ENCODE measurements at places on chromosomes 7 and 10.

DNA sequence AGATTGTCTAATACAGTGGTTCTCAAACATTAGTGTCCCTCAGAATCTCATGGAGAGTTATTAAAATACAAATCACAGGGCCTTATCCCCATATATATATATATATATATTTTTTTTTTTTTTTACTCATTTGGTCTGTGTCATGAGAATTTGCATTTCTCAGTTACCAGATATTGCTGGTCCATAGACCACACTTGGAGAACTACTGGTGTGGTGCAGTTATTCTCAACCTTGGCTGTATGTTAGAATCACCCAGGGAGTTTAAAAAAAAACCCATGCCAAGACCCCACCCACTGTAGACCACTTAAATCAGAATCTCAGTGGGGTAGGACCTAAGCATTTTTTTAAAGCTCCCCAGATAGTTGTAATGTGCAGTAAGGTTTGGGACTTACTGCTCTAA is 179.9 kb downstream of the AUTS2 start:
- DNase-seq, result no peak

DNA sequence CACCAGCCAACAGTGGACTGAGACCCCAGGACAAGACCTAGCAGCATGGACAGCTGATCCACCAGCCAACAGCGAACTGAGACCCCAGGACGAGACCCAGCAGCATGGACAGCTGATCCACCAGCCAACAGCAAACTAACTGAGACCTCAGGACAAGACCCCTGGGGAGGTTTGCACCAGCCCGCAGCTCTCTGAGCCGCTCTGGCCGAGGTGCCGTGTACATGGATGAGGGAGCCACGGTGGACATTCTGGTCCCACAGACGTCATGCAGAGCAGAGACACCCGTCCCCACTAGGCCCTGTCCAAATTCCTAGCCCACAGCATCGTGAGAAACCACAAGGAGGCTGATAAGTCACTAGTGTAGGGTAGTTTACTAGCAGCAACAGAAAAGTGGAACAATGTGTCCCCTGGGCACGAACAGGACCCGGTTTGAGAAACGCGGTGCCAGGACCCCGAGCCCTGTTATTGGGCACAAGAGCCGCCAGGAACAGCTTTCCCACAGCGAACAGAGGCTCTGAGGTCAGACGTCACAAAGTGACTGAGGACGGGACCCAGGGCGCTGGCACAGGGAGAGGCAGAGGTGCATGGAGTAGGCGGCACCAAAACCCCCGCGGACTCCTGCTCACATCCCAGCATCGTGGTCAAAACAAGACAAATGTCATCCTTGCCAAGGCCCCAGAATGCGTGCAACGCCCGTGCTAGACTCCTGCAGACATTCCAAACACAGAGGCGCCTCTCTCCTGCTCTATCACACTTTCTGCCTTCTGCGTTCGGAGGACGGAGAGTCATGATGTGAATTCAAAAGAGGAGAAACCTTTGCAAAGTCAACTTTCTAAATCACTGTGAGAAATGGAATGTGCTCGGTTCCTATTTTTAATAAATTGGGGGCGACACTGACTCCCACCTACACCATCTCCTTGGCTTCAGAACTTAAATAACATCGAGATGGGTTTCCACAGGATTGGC is 8.1 kb downstream of the STK32C start:
- DNase-seq, result no peak

DNA sequence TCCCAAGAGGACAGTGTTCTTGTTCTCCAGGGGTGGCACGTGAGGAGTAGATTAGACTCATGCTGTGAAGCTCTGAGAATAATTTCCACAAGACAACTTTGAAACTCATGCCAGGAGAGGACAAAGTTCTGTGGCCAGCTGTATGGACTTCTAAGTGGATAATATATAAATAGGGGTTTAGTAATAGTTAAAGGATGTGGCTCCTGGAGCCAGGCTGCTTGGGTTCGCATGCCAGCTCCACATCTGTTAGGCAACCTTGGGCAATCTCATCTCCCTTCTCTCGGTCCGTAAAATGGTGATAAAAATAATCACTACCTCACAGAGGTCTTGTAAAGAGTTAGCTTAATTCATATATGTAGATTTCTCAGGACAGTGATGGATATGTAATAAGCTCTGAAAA is 35.8 kb downstream of the ACSL5 start:
- no peak for DNase-seq

GRCh38 chr10:21212348-21212747 is 313.1 kb downstream of the SKIDA1 start:
- no peak for DNase-seq

DNA sequence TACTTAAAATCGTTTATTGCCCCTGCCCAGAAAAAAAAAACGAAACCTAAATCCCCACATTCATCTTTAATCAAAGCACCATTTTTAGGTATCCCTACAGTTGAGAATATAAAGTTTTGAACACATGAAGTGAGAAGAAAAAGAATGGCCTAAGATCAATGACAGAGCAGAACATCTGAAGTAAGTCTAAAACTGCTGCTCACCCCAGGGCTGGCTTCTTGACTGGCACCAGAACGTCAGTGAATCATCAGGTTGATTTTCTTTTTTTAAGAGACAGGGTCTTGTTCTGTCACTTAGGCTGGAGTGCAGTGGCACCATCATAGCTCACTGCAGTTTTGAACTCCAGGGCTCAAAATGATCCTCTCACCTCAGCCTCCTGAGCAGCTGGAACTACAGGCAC is 24.9 kb downstream of the SHTN1 start:
- DNase-seq, result no peak

GRCh38 chr10:116947841-116948529 is 57.0 kb downstream of the SHTN1 start:
- DNase-seq, result no peak

DNA sequence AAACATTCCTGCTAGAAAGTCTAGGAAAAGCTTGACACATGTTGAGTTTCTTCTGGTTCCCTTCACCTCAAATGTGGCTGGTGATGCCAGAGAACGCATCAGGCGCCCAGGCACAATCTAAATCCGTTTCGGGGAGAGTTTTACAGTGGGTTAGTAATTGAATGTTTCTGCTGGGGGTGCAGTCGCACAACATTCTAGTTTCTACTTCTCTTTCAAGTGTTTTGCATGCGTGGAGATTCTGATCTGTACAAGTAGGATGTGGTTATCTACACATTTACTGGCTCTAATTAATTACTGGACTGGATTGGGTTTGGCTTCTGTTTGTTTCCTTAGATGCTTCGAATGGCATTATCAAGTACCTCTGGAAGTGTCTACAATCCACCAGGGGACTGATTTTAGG is 173.8 kb downstream of the TMEM26 start:
- DNase-seq, result no peak

GRCh38 chr7:154255324-154255723 is 203.1 kb downstream of the DPP6 start:
- DNase-seq, result no peak

DNA sequence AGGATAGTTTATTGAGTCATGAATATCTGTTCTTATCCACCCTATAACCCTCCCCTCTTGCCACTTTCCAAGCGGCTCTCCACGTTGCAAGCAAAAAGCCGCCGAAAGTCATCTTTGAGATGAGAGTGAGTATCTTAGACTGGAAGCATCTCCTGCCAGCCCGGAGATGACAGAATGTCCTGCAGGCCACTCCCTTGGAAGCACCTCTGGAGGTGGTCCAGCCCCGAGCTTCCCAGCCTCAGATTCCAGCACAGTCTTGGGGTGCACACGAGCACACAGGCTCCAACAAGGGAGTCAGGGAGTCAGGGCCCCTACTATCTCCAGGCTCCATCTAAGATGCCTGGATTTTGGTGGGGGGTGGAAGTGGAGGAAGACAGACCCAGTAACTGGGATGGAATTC is 5.5 kb upstream of the ELN start:
- no peak for DNase-seq

DNA sequence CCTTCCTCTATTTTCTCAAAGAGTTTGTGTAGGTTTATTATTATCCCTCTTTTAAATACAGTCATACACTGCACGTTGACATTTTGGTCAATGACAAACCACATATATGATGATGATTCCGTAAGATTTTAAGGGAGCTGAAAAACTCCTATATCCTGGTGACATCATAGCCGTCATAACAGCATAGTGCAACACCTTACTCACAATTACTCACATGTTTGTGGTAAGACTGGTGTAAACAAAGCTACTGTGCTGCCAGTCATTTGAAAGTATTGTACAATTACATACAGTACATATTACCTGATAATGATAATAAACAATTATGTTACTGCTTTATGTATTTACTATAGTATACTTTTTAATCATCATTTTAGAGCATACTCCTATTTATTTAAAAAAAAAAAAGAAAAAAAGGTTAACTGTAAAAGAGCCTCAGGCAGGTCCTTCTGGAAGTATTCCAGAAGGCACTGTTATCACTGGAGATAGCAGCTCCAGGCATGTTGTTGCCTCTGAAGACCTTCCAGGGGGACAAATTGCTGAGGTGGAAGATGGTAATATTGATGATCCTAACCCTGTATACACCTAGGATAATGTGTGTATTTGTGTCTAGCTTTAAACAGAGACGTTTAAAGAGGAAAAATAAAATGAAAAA is 123.3 kb upstream of the CDK1 start:
- no peak for DNase-seq

DNA sequence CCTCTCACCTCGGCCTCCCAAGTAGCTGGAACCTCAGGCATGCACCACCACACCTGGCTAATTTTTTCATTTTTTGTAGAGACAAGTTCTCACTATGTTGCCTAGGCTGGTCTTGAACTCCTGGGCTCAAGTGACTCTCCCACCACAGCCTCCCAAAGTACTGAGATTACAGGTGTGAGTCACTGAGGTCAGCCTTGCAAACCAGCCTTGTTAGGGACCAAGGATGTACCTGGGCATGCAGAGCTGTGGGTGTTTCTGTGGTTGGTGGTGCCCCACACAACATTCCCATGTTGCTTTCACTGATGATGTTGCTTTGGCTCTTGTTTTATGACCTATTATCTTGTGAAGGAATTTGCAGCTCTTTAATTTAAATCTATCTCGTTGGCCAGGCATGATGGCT is 54.8 kb downstream of the OTUD1 start:
- DNase-seq, result no peak

DNA sequence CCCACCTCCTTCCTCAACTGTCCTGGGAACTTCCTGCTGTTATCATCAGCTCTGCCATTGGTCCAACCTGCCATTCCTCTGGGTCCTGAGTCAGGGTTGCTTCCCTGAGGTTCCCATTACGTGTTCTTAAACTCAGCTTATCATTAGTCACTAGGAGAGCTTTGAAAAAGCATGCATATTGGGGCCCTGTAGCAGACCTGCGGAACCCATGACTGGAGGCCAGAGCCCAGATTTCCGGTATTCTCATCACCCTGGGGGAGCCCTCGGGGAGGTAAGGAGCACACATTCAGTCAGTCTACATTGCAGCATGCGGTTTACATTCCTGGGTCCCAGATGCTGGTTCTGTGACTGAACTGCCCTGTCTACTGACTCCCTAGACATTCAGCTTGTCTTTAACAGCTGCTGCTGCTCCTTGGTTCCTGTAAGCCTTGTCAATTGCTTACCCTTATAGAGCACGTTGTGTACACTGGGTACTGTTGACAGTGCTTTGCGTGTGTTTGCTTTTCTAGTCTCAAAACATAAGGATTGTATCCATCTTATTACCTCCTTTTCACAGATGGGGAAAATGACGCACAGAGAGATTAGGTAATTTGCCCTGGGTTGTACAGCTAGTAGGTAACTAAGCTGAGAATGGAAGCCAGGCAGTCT is 12.8 kb downstream of the CDHR3 start:
- no peak for DNase-seq

DNA sequence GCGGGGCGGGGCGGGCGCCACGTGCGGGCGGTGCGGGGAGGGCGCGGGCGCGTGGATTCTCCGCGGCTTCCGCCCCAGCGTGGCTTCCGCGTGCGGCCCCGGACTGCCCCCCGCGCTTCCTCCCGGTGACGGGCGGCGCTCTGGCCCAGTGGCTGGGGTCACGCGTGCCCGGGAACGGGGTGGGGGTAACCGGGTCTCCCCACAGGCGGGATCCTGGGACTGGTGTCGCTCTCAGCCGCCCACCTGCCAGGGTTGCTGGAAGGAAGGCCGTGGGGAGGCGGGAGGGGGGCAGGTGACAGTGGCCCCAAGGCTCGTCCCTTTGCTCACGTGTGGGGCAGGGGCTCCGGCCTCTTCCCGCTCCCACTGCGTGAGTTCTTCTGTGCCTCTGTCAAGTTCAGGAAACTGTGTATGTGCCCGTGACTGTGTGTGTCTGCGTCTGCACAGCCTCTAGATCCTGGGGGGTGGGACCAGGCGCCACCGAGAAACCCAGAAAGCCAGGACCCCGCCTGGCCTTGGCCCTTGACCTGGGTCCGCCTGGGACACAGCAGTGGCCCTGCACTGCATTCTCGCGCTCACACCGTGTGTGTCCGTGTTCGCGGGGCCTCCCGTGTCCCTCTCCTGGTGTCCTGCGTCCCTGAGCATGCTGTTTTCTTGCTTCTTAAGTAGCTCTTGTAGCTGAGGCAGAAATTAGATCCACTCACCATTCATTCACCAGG is 919 bp downstream of the MAFK start:
- DNase-seq, result peak; percentile 53

DNA sequence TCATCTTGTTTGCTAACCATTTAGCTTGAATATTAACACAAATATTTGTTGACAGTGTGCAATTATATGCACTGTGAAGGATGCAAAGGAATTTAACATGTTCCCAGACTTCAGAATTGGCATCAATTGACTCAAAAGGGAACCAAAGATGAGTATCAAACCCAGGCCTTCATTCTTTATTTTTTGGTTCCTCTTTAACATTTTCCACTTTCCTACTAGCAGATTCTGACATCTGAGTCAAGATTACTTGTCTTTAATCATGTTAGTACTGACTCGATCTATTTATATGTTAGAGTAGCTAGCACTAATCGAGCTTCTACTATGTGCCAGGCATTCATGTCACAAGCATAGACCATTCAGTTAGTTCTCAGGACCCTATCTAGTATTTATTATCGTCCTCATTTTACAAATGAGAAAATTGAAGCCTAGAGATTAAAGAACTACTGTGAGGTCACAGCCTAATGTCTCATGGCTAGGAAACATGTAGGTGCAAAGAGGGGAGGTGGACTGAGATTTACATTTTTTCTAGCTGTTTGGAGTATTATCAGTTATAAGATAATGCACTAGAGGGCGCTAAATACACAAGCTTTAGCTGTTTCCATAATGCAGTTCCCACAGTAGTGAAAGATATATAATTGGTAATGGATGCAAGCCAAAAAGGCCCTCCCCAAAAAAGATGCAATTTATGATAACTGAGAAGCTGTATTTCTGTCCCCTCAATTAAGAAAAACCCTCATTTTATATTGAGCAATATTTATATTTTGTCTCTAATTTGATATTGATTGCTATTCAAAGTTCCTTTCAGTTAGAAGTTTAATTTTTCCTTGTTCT is 32.9 kb upstream of the KMT2E start:
- no peak for DNase-seq

DNA sequence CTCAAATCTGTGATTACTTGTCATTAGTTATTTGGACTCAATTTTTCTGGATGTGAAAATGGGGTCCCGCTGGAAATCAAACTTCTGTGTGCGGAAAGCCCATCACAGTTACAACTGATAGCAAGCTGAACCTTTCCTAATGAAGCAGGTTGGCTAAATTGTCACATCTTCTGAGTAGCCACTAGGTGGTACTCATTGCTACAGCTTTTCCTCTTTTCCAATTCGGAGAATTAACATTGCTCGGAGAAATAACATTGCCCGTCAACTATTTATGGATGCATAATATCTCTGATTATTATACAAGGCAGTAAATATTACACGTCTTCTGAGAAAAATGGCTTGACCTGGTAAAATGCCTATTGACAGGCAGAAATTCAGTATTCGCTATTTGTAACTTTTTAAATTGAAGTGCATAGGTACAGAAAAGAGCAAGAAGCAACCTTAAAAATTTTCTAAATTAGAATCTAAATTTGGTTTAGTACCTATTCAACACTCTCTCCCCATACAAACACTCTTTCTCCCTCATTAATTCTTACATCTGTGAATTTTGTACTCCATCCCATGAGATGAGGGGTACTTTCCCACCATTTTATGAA is 17.3 kb upstream of the BLOC1S2 start:
- no peak for DNase-seq

All from stimulated activated CD8-positive, alpha-beta memory T cell treated with anti-CD3 and anti-CD28 coated beads, Interleukin-7, amount 100 ng/mL, for 4 hours (primary cell).